ENCODE measurements at places on chromosomes 2 and 18.
A peak's percentile ranks its signal among the peaks of the same experiment; 100 is the strongest.

GRCh38 chr2:229032608-229033234 is 238.4 kb downstream of the PID1 start:
- no peak for DNase-seq

DNA sequence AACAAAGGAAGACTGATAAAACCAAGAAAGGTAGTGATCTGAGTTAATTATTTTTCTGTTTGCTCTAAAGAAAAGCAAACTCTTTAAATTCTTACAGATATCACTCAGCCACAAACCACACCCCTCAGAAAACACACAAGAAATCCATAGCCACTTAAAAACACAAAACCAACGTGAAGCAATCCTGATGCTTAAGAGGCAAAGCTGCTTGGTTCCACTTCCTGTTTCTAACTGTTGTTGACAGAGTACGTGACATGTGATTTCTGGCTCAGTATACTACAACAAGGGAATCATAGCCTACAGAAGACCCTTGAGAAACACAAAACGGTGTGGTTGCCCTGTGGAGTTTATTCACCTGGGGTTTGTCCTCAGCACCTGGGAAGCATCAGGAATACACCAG is 240.9 kb upstream of the APCDD1 start:
- no peak for DNase-seq

GRCh38 chr2:171018522-171018921 is 89.5 kb downstream of the GORASP2 start:
- no peak for DNase-seq

GRCh38 chr2:12167525-12168317 is 421.3 kb downstream of the LPIN1 start:
- no peak for DNase-seq

GRCh38 chr2:79370976-79371538 is 141.8 kb upstream of the CTNNA2 start:
- no peak for DNase-seq

GRCh38 chr18:59518705-59519104 is 159.6 kb upstream of the LMAN1 start:
- DNase-seq, result no peak

- DNase-seq, result no peak
Observed at GRCh38 chr18:35747894-35748472, 166.4 kb downstream of the GALNT1 start.

GRCh38 chr2:189592353-189592984 is 11.9 kb upstream of the SLC40A1 start:
- no peak for DNase-seq

DNA sequence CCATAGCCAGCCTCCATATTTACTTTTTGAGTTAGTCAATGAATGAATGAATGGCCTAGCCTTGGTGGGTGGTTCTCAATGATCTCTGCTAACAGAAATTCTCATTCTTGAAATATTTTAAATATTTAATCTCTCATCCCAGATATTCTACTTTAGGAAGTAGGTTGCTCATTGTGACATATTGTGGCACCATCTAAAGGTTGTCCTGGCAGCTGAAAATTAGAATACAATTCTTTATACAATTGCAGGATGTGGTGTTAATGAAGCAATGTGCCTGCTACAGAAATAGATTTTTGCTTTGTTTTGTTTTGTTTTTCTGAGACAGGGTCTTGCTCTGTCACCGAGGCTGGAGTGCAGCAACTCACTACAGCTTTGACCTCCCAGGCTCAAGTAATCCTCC is 35.8 kb downstream of the SCG2 start:
- DNase-seq, result no peak

- no peak for DNase-seq
Observed at GRCh38 chr2:112588611-112589045, 4.2 kb downstream of the CHCHD5 start.

DNA sequence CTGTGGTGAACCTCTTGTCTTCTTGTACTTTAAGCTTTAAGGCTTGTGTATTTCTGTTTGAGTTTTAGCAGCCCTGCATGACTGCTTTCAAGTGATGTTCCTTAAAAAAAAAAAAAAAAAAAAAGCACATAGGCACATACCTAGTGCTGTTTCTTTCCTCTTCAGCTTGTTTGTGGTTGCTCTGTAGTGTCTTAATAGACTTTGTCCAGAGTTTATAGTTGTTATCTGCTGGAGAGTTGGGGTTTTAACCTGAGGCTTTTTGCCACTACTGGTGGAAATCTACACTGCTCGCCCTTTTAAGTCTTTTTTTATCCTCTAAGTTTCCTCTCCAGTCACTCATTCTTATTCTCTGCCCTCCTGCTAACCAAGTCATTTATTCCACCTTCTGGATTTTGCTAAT is 34.5 kb downstream of the AGFG1 start:
- DNase-seq, result no peak

- DNase-seq, result no peak
Observed at GRCh38 chr2:10238396-10238795, 64.3 kb upstream of the HPCAL1 start.

- DNase-seq, result peak; percentile 20
Observed at GRCh38 chr2:144430722-144431391, 89.1 kb downstream of the ZEB2 start.

- no peak for DNase-seq
Observed at GRCh38 chr2:96533292-96534073, 3.1 kb upstream of the ARID5A start.

GRCh38 chr2:48356701-48357325 is 173.1 kb upstream of the STON1 start:
- DNase-seq, result no peak

DNA sequence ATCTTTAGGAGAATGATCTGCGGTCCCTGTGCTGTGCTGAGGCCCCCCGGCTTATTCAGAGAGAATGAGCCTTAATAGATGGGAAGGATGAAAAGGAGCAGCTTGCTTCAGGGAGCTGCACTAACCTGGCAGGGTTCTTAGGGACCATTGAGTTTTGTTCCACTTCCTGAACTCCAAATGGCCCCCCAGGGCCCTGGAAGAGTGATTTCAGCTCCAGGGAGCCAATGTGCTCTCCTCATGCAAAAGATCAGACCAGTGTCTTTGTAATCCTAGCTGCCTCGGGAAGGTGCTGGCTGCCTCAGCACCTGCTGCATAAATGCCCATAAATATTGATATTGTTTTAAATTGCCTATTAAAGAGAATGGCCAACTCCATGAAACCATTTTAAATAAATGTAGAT is 210.2 kb downstream of the NCK2 start:
- no peak for DNase-seq

DNA sequence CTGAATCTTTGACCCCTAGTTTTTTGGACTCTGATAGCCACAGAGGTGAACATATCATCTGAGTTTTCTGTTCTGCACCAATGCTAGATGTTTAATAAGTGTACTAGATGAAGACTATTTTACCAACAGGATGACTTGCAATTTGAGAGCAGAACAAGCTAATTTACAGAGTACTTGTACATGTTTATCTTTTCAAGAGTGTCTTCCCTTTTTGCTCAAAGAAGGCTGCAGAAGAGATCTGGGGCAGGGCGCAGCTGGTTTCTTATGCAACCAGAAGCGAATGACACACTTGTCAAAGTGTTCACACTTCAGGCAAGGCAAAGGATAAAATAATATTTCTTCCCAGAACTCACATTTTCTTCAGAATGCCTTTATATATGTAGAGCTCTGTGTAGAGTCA is 86.0 kb downstream of the VWA3B start:
- no peak for DNase-seq

GRCh38 chr2:205094031-205094430 is 548.8 kb downstream of the PARD3B start:
- DNase-seq, result no peak

- no peak for DNase-seq
Observed at GRCh38 chr2:78768016-78768415, 257.5 kb upstream of the REG3G start.

DNA sequence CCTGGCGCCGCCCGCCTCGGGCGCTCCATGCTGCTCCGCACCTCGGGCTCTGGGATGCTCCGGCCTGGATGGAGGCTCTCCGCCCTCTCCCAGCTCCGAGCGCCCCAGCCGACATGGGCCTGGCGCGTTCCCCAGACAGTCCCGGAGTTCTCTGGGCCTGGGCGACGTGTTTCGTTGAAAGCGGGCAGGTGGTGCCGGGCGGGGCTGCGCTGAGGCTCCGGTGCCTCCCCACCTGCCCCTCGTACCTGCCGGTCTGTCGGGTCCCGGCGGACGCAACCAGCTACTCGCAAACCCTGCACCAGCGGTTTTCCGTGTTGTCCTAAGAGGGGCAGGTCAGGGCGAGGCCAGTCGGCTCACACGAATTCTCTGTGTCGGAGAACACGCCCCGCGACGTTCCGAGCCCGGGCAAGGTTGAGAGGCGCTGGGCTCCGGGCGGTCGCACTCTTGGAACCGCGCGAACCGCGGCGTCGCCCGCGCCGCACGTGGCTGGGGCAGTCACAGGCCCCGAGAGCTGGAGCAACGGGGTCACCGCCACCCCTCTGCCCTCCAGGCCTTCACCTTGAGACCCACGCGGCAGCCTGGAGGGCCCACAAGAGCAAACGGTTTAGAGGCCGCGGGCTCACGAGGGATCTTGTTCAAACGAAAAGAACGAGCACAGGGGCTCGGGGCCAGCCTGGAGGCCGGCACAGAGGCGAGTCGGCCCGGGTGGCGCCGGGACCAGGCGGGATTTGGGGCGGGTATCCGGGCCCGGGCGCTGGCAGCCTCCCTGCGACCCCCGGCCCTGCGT is 4.2 kb upstream of the SIX2 start:
- no peak for DNase-seq

GRCh38 chr2:134078354-134078753 is 175.5 kb upstream of the MGAT5 start:
- no peak for DNase-seq

All from activated CD4-positive, alpha-beta memory T cell treated with anti-CD3 and anti-CD28 coated beads for 36 hours (primary cell).